ENCODE measurements at places on chromosomes 3 and 15.

GRCh38 chr3:52792961-52793695 is 1.5 kb upstream of the ITIH3 start:
- DNase-seq = peak; percentile 68

- DNase-seq = no peak
These were observed 15.9 kb downstream of the SH3GL3 start for GRCh38 chr15:83462953-83463433.

GRCh38 chr15:69143756-69144436 is 16.5 kb upstream of the GLCE start:
- DNase-seq = no peak

DNA sequence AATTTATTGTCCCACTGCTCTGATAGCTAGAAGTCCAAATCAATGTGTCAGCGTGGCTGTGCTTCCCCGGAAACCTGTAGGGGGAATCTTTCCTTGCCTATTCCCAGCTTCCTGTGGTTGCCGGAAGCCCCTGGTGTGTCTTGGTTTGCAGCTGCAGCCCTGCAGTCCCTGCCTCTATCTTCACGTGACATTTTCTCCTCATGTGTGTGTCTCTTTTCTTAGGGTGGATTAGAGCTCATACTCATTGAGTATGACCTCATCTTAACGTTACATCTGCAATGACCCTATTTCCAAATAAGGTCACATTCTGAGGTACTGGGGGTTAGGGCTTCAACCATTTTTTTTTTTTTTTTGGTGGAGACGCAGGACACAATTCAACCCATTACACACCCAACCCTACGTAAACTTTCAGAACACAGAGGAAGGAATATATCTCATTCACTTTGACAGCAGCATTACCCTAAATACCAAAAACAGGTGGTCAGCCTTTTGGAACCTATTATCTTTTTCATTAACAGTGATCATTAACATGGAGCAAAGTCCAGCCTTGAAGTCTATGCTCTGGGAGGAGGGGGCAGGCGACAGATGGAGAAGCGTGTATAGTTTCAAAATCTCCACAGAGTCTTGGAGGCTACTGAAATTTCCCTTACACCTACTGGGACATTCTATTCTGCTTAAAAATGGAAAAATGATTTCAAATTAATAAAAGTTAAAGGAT is 88.6 kb downstream of the RYK start:
- DNase-seq = no peak

DNA sequence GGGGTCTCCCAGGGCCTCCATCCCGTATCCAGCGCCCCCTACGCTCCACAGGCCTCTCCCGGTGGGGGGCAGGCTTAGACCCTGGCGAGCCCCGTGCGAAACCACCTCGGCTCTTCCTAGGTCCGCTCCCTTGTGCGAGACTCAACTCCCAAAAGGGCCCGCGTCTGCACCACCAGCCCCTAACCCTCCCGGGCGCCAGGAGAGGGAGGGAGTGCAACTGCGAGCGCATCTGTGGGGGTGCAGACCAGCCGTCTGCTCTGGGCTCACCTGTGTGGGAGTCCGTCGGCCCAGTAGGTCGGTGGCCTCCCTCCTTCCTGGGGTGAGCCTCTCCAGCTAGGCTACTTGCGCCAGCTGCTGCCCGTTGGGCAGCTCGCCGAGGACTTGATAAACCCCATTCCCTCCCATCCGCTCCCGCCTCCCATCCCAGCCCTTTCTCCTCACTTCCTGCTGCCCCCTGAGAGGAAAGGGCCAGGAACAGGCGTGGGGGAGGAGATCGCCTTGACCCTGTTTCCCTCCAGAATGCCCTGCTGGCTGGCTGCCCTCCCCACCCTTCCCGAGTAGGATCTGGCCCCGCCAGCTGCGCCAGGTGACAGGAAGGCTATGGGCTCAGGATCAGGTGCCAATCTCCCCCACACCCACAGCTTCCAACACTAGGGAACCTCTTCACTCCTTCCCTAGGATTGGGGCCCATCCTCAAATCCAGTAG is at the start of gene HYAL2:
Gene HYAL2, minus strand, starts transcription at position 360 of the 706 bp plus-strand sequence. CDS start 2,256 bp downstream, outside the sequence.
- no peak for DNase-seq

- no peak for DNase-seq
These were observed 292.3 kb downstream of the KBTBD8 start for GRCh38 chr3:67290438-67290837.

DNA sequence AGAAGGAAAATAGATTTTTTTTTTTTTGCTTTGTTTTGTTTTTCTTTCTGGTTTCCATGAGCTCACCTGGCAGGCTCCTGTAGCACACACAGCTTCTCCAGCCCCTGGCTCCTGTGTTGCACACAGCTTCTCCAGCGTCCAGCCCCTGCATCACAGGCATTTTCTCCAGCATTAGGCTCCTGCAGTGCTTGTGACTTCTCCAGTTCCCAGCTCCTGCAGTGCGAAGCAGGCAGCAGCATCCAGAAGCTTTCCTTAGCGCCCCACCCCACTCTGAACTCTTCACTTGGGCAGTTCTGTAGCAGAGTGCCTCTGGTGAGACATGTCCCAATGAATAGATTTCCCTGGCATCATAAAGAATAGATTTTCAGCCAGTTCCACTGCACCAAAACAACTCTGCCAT is 5.5 kb upstream of the CCDC39 start:
- no peak for DNase-seq

DNA sequence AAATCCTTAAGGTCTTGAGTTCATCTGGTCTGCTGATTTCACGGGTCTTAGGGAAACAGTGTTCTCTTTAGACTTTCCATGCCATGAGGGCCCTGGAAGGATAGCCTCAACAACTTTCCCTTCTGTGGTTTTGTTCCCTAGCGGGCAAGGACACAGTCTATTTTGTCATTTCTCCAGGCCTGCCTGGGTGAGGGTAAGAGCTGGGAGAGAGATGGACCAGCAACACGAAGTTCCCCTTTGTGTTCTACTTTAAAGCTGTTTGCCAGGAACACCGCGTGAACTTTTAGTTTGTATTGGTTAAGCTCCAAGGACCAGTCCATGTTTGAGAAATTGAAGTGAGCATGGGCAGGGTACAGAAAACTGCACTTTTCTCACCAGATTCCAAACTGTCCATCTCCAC is 20.9 kb downstream of the ST3GAL6 start:
- DNase-seq = no peak

- DNase-seq = no peak
These were observed 108.8 kb upstream of the CRBN start for GRCh38 chr3:3288255-3288654.

- no peak for DNase-seq
These were observed 83.5 kb downstream of the SLC25A26 start for GRCh38 chr3:66304293-66304692.

DNA sequence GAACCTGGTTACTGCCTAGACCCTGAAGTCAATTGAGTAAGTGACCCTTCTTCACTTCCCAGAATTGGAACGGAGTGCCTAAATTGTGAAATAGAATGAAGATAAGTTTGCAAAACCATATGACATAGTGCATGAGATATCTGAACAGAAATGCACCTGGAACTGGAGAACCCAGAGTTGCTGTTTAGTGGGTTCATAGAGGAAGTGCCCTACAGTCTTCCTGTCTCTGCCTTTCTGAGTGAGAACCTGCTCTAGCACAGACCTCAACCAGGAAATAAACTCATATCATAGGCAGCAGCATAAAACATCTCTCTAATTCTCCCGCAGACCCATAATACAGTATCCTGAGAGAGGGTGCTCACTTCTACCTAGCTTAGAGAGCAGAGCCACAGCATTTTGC is 82.9 kb downstream of the EOMES start:
- DNase-seq = no peak

DNA sequence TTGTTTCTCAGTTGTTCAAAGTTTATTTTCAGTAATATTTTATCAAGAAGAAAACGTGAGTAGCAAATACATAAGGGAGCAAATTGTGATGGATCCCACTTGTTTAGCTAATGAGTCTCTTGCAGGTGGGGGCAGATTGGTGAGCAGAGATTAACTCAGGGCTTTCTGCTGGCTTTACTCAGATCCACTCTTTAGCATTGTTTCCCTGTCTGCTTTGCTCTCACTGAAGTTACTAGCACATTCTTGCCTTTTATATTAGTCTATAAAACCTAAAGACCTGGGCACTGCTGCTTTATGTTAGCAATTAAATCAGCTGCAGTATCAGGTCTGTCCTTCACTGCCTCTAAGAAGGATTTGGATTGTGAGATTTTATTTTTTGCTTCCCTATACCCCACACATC is 71.5 kb downstream of the STAC start:
- no peak for DNase-seq

DNA sequence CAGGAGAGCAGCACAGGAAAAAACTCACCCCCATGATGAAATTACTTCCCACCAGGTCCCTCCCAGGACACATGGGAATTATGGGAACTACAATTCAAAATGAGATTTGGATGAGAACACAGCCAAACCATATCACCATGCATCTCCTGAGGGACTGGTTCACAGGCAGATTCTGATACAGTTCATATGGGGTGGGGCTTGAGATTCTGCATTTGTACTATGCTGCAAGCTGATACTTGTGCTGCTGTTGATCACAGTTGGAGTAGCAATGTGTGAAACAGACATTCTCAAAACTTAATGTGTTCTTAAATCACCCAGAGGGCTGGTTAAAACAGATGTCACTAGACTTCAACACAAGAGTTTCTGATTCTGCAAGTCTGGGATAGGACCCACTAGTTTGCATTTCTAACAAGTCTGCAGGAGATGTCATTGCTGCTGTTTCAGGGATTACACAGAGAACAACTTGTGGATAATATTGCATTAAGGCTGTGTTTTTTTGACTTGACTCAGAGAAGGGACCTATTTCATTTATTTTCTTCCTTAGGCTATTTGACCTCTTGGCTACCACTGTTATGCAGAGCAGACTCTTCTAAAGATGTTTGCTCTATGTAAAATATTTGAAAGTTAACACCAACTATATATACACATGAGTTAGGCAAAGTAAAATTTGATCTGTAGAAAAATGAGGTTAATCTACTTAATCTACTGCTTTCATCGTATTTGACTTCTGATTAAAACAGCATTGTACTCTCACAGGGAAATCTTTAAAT is 194.2 kb upstream of the CNTN3 start:
- DNase-seq = no peak

DNA sequence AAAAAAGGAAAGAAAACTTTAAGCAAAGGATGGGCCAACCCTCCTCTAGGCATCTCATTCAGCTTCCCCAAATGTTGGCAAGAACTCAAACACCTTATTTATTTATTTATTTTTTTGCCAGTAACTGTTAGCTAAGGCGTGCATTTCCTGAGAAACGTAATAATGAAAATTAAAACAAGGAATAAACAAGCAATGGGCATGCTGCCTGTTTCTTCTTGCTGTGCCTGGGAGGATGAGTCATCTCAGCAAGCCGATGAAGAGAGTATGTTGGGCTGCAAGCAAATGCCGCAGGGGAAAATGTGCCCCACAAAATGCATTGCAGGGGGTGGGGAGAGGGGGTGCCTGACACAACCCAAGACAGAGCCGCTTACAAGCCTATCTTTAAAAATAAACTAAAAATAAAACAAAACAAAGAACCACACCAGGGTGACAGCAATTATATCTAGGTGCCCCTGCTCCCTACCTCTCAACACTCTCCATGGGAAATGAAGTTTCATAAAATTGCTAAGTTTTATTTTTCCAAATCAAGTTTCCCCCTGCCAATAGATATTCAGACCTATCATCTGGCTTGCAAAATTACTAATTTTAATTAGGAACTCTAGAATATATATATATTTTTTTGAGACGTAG is 40.3 kb downstream of the EIF4E3 start:
- DNase-seq = no peak

DNA sequence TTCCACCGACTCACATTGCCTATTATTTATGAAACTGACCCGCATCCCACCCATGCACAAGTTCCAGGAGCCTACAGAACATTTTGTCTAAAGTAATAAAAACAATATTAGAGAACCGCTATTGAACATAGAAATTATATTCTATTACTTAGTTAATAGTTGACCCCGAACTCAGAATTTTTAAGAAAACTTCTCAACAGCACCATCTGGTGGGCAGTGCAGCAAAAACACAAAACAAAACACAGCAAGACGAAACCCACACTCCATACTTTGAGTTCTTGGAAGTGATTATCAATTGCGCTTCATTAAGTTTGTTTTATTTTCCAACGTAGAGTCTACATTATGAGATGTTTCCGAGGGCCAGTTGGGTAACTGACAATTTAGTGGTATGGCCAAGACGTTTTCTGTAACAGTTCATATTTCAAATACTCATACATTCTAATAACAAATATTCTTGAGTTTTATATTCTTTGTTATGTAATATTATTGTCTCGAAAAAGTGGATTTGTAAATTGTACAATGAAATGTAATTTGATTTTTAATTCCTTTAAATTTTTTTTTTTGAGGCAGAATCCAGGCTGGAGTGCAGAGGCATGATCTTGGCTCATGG is 24.0 kb upstream of the C3orf70 start:
- peak; percentile 48 for DNase-seq

- DNase-seq = no peak
These were observed 73.3 kb upstream of the ATP13A5 start for GRCh38 chr3:193451902-193452301.

DNA sequence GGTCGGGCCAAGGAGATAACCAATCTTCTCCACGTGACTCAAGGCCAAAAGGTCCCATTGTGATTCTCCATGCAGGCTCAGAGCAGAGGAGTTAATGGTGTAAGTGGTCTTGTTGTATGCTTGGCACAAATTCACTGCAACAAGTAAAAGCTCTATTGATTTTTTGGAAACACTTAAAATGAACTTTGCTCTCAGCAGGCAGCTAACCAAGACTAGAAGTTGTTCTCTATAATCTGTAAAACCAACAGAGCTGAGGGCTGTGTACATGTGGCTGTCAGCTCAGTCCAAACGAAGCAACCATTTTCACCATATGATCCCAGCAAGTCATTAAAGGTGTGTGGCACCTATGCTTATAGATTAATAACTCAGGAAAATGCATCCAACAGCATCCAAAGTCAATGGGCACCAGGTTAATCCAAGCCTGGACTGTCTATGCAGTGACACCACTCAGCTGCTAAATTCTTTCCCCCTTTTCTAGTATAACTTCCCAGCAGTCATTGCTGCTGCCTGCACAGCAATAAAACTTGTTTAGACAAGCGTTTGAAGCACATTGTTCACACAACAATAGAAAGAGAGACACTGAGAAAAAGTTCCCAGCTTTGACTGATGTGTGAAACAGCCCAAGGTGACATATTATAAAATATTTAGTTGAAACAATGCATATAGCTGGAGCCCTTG is 603.8 kb upstream of the ADAMTS9 start:
- DNase-seq = no peak

- peak; percentile 91 for DNase-seq
These were observed 98.8 kb downstream of the ZNF621 start for GRCh38 chr3:40623567-40623966.

- DNase-seq = no peak
These were observed 17.1 kb upstream of the NANOGP8 start for GRCh38 chr15:35102186-35102585.

DNA sequence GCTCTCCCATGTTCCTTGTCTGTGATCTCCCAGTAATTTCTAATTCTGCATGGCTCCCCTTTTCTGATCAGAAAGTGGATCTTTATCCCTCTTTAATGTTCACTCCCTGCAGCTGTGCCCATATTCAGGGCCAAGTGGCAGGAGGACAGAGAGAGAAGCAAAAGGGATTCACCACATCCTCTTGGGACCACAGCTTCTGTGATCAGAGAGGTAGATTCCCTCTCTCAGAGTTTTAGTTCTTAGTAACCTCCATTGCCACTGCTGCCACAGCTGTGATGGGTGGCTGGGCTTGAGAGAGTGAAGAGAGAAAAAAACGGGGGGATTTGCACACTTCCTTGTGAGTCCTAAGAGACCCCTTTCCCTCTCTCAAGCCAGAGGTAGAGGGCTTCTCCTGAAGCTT is 49.2 kb downstream of the GLCE start:
- DNase-seq = no peak

Data from RPMI8226 (cell line).